NCI-H1930 (cell line): ENCODE measurements at places on chromosomes 5 and 9.

DNA sequence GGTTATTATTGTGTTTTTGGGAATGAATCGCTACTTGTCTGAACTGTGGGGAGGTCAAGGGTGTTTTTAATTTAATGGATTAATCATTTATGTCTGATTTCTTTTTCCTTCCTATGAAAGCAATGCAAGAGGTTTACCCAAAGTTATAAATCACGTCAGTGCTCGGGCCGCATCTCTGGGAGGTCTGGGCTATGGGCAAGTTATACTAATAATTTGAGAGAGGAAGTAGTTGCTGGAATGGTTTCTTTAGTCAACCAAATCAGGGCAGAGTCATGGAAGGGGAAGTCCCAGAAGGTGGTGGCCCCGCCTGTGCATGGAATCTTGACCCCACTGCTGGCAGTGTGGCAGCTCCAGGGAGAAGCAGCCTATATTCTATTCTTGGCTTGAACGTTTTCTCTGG, 180.2 kb downstream of the HSPA4 start:
- DNase-seq: no peak

DNA sequence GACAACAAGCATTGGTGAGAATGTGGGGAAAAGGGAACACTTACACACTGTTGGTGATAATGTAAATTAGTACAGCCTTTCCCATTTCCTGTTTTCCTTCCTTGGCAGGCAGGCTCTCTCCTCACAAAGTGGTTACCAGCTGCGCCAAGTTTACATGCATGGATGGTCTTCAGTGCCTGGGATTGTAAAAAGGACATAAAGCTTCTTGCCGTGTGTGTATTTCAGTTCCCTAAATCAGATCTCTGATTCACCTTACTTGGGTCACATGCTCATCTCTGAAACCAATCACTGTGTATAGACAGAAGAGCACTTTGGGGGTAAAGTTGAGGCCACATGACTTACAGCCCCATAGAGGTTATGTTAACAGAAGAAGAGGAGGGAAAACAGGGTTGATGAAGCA, 92.8 kb downstream of the CAVIN4 start:
- no peak for DNase-seq

DNA sequence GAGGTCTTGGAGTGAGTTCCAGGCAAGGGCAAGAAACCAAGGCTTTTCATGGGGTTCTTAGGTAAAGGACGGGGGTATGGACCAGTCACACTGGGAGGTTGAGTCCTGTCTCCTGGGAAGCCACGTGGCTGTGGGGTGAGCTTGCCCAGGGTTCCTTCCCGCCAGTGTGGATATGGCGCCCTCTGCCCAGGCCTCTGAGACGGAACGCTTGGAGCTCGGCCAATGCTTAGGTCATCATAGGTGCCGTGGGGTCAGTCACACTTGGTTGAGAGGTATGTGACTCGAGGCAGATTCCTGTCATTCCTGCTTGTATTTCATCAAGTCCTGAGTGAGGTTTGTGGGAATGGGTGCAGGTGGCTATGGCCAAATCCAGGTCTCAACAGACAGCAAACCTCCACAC, 46.2 kb downstream of the TENT4A start:
- no peak for DNase-seq

GRCh38 chr9:93173365-93174051, 10.4 kb upstream of the WNK2 start:
- no peak for DNase-seq

GRCh38 chr5:135557076-135557838, 21.5 kb upstream of the NEUROG1 start:
- DNase-seq: no peak

GRCh38 chr5:131783357-131783756, 13.5 kb downstream of the FNIP1 start:
- no peak for DNase-seq

GRCh38 chr5:81397176-81397575, 3.2 kb upstream of the ACOT12 start:
- DNase-seq: no peak

DNA sequence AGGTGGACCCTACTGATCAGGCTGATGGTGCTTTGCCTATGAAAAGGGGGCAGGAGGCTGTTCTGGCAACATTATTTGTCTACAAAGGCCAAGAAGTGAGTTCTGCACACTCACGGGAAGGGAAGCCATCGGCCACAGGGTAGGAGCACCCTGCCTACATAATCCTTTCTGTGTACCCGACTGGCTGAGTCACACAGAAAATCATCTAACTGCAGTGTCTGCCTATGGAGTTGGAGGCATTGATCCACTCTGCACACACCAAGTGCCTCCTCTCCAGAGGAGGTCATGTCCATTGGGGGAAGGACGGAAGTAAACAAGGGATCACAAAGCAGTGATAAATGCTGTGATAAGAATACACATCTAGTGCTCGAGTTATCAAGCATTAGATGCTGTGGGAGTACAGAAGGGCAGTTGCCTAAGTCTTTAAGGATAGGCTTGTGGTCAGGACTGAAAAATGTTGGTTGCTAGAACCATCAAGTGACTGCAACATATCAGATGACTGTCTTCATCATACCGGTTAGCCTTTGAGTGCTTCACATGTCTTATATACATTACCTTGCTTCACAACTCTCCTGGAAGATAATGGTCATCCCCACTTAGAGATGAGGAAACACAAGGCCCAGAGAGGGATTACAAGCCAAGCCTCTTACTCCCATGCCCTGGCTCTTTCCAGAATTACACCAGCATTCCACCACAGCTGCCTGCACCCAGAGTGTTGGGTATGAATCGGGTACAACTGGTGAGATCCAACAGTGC, 1.3 kb upstream of the SLC2A8 start:
- DNase-seq: no peak

DNA sequence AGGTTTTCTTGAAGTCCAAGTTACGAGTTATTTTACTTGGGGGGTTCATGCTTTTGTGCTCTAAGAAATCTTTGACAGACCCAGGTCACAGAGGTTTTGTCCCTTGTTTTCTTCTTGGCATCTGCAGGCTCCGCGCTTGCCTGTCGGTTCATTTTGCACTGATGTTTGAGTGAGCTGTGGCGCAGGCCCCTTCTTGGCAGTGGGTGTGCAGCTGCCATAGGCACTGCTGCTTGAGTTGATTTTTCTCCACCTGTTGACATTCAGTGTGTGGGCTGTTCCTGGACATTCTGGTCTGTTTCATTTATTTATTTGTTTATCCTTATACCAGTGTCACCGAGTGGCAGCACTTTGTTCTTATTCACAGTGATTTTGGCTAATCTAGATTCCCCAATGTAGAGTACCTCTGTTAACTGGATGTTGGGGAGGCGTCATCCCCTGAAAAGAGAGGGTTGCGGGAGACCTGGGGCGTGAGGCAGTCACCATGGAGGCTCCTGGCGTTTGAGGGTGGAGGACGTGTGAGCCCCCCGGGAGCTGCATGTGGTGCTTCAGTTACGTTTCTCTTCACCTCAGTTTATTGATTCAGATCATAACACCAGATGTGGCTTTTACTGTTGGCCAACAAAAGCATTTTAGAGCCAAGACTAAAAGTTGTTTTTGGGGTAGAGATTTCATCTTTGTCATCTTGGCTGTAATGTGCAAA, 121.4 kb upstream of the CACNA1B start:
- DNase-seq: no peak

DNA sequence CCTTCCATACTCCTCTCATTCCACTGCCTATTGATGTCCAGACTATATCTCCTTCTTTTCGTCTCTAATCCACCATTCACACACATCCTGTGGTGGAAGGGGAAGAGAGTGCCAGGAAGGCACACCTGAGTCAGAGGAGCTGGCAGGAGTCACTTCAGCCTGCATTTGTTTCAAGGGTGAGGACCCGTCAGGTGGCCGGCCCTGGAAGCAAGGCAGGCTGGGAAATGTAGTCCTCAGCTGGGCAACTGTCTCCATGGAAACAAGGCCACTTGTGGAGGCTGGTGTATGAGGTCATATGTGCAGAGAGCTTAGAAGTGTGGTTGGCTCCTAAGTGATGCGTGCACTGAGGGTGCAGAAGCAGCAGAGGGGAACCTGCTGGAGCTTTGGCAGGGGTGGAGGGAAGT, 278.4 kb downstream of the NSG2 start:
- peak; percentile 16 for DNase-seq

GRCh38 chr9:22119522-22120158, 110.5 kb upstream of the CDKN2B start:
- peak; percentile 8 for DNase-seq

DNA sequence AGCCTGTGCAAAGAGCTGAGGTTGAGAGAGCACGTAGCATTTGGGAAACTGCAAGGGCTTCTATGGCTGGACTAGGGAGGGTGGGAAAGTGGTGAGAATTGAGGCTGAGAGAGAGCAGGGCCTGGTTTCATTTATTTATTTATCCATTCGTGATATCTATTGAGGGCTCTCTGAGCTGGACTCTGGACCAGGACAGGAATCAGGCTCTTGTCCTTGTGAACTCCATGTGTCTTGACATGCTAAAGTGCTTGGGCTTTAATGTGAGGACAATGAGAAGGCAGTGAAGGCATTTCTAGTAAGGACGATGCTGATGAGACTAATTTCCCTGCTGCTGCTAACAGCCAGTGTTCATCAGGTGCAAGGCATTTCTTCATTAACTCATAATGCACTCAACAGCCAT, 95.9 kb upstream of the KLF4 start:
- DNase-seq: no peak
